Hypothalamus (tissue), 51 donors: ENCODE measurements at places on chromosomes 12 and 14.

DNA sequence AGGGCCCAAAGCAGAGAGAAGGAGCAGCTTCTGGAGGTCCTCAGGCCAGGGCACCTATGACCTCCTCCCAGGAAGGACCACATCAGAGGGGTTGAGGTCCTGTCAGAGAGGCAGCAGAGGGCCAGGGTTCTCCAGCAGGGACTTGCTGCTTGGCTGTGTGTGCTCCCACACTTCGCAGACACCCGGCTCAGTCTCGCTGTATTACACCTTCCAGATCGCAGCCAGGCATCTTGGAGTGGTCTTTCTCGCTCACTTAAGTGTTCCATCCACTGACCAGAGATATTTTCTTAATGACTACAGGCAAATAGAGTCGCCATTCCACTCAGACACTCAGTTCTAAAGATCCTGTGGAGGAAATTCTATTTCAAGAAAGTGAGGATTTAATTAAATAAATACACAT lies 84.3 kb downstream of the PRIMA1 start:
- no peak for DNase-seq

DNA sequence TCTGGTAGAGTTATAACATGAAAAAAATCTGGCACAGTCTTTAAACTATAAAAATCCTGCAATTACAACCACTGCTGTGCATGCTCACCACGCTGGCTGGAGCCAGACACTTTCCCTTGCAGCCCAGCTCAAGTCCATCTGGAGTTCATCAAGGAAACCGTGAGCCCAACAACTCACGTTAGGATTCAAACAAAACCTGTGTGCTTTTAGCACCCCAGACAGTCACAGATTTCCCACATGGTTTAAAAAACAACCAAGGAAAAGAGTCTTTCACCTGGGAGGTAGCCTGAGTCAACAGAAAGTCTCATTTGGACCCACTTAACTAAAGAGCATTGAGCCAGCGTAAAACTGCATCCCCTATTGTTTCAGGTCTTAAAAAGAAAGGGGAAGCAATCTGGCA lies 4.7 kb downstream of the LRIG3 start:
- peak; percentile 20 for DNase-seq

GRCh38 chr14:75234173-75235115 lies 44.2 kb upstream of the FOS start:
- DNase-seq = no peak

DNA sequence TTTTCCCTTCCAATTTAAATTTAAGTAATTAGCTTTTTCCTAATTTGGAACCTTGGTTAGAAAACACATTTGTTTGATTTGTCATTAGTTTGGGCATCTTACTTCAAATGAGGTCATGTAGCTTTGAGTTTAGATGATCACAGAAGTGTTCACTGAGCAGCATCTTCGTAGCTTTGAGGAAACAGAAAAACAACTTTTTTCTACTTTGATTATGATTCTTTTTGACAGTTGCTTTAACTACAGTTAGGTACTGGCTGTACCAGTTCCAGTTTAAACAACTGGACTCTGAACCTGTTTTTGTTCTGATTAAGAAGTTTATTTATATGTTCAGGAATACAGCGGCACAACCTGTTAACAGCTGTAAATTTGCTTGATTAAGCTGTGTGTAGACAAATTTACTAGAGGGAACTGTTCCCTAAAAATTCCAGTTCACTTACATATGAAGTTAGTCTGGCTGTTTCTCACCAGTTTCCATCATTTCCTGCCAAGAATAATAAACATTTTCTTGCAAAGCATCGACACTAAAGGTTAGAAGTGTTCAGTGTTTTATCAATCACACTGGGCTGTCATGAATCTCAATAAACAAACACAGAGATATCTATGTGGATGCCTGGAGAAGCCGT lies 191.9 kb downstream of the RAD51B start:
- DNase-seq = no peak
